RPMI7951 (cell line): ENCODE measurements at places on chromosomes 11 and 22. TPM values are rescaled to one million over a fixed set of nuclear protein-coding genes. Genes with fewer than 3 reads are reported as not detected.

GRCh38 chr11:62273789-62274275 is 3.9 kb downstream of the SCGB2A2 start:
- no peak for DNase-seq

- DNase-seq, result no peak
Measured at GRCh38 chr11:19244621-19245020, 3.9 kb upstream of the E2F8 start.

DNA sequence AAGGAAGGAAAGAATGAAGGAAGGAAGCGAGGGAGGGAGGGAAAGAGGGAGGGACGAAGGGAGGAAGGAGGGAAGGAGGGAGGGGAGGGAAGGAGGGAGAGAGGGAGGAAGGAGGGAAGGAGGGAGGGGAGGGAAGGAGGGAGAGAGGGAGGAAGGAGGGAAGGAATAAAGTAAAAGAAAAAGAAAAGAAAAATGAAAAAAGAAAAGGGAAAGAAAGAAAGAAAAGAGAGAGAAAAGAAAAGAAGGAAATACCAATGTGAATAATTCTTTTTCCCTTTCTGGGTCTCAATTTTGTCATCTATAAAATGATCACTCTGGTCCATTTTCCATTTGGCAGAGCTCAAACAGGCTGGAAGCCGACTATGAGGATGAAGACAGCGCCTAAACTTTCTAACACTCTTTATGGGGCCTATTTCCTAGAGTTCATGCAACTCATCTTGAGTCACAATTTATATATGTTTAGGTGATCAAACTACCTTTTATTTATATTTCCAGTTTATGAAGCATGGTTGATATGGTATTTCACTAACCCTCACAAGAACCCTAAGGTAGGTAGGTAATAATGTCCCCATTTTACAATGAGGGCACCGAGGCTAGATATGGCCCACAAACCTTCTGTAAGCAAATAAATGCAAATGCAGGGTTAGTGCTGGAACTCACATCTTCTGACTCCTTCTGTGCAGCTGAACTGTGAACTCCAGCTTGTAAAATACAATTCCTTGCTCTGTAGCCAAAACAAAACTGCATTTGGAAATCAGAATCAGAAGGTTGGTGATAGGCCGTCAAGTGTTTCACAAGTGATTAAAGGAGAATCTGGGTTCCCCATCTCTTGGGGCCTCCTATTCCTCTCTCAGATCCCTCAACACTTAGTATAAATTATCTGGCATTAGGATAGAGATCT is 434.3 kb downstream of the ETS1 start:
- no peak for DNase-seq

Gene VSIG10L2
- 0.10 TPM in 1 of 2 replicates, not detected in the other for total RNA-seq

Gene NLRP10
- total RNA-seq, result not detected in 2 replicates

Gene CCDC73
- total RNA-seq, result 0.10 TPM in 1 of 2 replicates, not detected in the other

Gene ROBO4
- 8.9 and 9.6 TPM in 2 replicates for total RNA-seq
